ENCODE measurements at places on chromosomes 16 and 17.

DNA sequence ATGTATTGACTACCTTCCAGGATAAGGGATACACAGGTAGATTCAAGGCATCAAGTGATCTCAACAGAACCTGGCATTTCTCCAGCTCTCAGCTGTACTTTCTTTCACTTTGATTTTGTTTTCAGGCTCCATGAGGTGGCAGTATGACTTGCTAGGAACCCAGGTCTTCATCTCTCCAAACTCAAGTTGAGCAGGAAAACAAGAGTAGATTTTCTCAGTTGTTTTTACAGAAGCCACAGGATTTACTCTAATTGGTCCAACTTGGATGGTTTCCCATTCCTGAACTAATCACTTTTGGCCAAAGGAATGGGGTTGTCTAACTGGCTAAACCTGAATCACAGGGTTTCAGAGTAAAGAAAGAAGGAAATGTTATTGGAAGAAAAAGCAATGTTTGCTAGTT lies 146.6 kb downstream of the TRIM37 start:
- DNase-seq: no peak

DNA sequence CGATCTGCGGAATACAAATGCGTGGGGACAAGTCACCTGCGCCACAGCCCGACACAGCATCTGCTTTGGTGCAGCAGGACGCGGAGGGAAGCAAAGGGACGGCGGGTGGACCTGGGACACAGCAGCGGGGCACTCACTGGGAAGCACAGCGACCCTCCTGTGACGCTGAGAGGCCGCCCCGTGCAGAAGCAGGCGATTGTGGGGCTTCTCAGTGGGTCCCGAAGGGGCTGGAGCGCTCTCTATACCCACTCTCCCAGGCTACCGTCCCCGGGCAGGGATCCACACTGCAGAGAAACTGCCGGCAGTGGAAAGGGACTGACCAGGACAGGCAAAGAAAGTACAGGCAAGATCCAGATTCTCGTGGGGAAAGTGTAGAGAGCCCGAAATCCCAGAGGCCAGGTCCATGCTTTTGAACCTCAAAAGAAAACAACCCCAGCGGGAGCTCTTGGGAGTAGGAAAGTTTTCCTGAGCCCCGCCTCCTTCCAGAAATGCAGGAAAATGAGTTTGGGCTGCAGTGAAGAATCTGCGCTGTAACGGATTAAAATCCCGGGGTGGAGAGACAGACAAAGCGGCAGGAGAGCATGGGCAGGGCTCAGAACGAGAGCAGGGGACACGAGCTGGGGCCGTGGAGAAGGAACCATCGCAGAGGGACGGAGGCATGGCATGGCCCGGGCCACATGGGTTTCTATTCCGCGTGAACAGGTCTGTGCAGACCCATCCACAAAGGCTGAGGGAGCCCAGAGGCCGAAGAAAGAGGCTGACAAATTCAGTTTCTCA lies 12.7 kb downstream of the COX4I1 start:
- no peak for DNase-seq

- no peak for DNase-seq
Observed at GRCh38 chr16:51523400-51523799, 372.3 kb upstream of the SALL1 start.

- no peak for DNase-seq
Observed at GRCh38 chr17:62100055-62100454, 35.0 kb upstream of the MED13 start.

GRCh38 chr17:78734793-78735641 lies 47.1 kb downstream of the CYTH1 start:
- DNase-seq: no peak

GRCh38 chr16:49111351-49111750 lies 170.3 kb downstream of the CBLN1 start:
- no peak for DNase-seq

- DNase-seq: no peak
Observed at GRCh38 chr16:76502555-76502954, 225.4 kb downstream of the CNTNAP4 start.

DNA sequence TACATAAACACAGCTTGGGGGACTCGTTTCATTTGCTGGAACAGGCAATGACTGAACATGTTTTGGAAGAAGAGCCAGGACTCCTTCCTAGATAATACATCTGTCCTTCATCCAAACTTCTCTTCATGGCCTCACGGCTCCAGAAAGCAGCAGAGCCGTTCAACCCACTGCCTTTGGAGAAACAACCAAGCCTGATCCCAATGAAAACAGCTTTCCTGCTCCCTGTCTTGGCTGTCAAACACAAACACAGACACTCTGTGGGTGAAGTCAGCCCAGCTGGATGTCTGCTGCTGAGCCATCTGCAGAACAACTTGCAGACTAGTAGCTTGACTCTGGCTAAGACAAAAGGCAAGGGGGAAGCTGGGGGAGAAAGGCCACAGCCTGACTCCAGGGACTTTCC lies 345.1 kb upstream of the PSMD7 start:
- no peak for DNase-seq

Data from GDM1 (cell line).